ENCODE measurements at places on chromosomes 13 and 19.

DNA sequence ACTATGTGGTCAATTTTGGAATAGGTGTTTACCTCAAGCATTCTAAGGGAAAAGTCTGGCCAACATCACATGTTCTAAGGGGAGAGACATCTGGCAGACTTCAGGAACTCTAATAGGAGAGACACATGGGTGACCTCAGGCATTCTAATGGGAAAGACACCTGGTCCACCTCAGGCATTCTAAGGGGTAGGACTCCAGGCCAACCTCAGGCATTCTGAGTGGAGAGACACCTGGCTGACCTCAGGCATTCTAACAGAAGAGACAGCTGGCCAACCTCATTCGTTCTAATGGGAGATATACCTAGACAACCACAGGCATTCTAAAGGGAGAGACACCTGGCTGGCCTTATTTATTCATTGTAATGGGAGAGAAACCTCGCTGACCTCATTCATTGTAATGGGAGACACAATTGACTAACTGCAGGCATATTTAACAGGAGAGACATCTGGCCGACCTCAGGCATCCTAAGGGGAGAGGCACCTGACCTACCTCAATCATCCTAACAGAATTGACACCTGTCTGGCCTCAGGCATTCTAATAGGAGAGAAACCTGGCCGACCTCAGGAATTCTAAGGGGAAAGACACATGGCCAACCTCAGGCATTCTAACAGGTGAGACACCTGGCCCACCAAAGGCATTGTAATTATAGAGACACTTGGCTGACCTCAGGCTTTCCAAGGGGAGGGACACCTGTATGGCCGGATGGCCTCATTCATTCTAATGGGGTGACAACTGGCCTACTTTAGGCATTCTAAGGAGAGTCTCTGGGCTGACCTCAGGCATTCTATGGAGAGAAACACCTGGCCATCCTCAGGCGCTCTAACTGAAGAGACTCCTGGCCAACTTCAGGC, 1346.8 kb downstream of the UQCRFS1 start:
- DNase-seq, result no peak

GRCh38 chr19:3129112-3129511, 6.7 kb upstream of the GNA15 start:
- peak; percentile 57 for DNase-seq

DNA sequence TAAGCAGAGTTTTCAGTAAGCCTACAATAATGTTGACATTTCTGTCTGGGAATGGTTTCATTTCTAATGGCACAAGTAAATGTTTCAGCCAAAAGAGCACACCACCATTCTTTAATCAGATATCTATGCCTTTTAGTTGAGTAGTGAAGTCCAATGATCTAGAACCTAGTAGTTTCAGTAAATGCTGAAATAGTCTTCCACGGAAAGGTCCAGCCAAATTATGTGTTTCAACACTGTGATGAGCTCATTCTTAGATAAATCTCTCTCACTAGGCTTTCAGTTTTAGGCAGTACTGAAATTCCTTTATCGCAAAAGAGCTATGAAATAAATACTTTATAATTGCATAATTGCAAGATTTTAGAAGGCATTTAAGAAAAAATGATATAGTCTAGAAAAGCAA, 816.8 kb upstream of the PCDH9 start:
- DNase-seq, result no peak

- DNase-seq, result no peak
These were observed 13.2 kb upstream of the URI1 start for GRCh38 chr19:29928831-29929230.

DNA sequence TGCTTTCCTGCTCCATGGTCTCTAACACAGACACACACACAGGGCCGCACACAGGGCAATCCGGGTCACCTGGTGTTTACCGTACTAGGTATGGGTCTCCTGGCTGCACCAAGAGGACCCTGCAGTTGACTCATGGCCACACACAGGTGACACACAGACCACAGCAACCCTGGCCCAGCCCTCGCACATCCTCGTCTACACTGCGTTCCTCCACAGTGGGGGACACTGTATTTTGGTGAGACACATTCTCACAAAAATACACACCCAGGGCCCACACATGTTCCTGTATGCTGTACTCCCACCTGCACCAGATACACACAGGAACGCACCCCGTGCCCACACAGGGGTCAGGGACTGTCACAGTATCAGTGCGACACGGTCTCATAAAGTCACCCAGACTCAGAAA, 12.8 kb downstream of the PDE4A start:
- no peak for DNase-seq

DNA sequence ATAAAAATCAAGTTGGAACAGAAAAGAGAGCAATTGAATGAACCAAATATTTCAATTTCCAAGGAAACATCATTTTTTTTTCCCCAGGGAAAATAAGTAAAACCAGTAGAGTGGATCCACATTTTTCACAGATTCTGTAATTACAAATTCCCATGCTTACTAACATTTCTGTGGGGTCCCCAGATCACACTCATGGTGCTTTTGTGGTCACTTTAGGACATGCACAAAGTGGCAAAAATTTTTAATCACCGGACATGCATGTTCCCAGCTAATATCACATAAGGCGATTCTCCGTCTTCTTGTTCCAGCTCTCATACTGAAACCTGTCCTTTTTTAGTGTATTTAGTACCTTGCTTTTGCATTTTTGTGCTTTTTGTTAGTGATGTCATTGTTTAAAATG, 748.2 kb upstream of the SLITRK1 start:
- DNase-seq, result no peak

GRCh38 chr13:98509271-98510155, 67.4 kb downstream of the STK24 start:
- peak; percentile 79 for DNase-seq

- DNase-seq, result no peak
These were observed 295.1 kb downstream of the FGF9 start for GRCh38 chr13:21966014-21966413.

DNA sequence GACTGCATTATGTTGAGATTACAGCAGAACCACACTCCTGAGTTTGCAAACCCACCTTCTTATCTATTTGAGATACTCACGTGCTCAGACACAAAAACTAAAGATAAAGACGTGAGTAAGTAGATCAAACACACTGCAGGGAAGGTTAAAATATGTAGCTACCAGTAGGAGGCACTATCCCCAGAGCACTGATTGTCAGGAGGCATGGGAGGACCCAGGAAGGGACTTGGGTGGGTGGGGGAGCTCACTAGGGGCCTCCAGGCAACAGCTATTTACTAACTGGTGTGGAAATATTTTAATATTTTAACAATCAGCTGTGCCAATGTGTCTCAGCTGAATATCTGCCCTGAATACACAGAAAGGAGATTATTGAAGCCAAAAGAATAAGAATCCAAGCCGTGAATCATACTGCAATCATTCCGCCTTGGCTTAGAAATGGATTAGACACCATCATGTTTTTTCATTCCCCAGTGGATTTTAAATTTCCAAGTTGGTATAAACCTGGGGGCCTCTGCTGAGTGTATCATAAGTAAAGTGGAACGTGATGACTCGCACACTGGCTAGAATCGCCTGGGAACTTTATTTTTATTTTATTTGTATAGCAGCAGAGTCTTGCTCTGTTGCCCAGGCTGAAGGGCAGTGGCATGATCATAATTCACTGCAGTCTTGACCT, 73.2 kb upstream of the CACNA1A start:
- DNase-seq, result peak; percentile 28

- DNase-seq, result no peak
These were observed 1262.5 kb downstream of the EFNB2 start for GRCh38 chr13:105272660-105273631.

DNA sequence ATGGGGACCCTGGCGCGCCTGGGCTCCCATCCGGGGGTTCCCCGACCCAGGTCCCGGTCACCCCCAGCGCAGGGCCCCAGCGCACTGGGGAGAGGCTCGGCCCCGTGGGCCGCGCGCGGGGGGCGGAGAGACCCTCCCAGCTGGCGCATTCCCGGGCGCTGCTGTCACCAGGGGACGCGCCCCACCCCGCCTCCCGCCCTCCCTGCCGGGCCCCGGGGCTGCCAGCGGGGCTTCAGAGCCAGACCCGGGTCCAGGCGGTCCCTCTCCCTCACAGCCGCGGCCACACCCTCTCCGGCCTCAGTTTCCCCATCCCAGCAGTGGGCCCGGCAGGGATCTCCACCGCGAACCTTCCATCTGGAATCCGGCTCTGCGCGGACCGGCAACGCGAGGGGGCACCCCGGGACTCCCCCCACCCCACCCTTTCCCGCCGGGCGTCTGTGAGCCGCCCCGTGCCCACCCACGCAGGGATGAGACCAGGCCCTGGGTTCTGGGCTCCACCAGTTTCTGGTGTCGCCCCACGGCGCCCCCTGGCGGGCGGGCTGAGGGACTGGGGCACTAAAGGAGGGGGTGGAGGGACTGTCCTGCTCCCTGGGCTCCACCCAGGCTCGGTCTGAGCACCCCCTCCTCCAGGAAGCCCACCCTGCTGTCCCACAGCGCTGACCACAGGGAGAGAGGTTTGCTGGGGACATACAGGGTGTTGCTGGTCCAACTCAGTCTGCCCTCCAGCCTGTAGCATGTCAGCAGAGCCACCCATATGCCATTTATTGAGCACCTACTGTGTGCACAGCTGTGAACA, 878 bp upstream of the ADAMTSL5 start:
- DNase-seq, result peak; percentile 86

Data from AG08396 (cell line).